ENCODE measurements at places on chromosomes 7 and 10.
A peak's percentile ranks its signal among the peaks of the same experiment; 100 is the strongest.

DNA sequence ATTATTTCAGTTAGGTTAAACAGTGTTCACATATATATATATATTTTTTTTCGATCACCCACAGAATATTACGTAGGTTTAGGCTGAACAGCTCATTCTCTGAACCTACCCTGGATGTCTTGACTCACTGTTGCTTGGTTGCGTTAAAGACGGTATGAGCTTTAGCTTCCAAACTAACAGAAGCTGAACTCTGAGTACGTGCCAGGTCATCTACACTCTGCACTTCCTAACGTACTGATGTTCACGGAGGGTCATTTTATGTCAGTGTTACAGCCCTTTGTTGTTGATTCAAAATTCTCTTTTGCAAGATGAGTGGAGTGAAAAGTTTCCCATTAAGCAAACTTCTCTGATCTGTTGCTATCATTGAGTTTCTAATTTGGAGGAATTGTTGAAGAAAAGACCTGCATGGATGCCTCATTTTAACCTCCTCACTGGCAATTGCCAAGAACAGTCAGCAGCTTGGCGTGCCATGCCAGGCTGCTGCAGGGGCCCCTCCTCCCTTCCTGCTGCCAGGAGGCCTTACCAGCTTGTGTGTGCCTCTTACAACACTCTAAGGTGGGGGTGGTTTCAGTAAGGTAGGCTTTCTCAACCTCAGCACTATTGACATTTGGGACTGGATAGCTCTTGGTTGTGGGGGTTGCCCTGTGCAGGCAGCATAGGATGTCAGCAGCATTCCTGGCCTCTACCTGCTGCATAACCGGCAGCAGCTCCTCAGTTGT, 44.3 kb downstream of the INSYN2A start:
- no peak for DNase-seq

- DNase-seq = no peak
Observed at GRCh38 chr7:7564323-7564780, 2.3 kb upstream of the MIOS start.

DNA sequence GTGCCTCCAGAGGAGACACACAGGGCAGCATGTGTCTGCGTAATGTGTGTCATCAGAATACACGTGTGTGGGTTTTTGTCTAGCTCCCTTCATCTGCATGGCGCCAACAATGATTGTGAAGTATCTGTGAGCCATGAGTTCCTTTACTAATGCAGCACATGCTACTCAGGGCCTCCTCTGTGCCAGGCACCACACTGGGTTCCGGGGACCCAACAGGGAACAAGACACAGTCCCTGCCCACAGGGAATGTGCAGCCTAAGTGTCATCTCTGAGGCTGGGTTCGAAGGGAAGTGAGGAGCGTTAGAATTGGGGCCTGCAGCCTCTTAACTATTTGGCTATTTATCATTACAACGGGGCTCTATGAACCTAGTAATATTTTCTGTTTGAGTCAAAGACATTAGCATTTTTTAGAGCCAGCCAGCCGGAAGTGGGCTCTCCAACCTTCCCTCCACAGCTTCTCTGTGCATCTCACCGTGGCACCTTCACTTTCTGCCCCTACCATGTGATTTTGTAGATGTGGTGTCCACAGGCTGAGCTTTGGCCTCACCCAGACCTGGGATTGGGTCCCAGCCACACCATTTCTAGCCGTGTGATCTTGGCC, 43.9 kb upstream of the SRGN start:
- peak; percentile 30 for DNase-seq

DNA sequence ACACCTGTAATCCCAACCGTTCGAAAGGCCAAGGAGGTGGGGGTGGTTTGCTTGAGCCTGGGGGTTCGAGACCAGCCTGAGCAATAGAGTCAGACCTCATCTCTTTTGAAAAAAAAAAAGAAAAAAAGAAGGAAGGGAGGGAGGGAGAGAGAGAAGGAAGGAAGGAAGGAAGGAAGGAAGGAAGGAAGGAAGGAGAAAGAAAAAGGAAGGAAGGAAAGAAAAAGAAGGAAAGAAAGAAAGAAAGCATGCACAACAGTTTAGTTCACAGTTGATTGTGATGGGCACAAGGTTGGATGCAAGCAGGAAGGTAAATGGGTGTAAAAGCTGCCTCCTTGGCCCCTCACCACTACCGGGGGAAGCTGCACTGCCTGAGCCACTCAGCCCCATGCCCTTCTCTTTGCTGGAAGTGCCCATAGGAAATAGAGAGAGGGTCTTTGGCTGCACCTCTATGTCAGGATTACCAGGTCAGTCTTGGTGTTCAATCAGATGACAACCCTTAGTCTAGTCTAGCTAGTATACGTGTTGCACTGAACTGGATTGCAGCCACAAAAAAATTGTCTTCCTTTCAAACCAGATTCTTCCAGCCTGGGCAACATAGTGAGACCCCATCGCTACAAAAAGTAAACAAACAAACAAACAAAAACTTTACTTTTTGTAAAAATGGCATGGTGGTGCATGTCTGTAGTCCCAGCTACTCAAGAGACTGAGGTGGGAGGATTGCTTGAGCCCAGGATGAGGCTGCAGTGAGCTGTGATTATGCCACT, 20.0 kb downstream of the MAP3K8 start:
- no peak for DNase-seq

DNA sequence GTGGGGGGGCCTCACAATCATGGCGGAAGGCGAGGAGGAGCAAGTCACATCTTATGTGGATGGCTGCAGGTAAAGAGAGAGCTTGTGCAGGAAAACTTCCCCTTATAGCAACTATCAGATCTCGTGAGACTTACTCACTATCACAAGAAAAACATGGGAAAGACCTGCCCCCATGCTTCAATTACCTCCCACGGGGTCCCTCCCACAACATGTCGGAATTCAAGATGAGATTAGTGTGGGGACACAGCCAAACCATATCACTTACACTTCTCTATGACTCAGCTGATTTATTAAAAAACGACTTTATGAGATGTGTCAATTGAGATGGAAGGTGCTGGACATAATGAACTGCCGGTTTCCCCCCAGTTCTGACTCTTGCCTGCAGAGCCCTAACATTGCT, 23.8 kb upstream of the CHN2 start:
- DNase-seq = no peak

DNA sequence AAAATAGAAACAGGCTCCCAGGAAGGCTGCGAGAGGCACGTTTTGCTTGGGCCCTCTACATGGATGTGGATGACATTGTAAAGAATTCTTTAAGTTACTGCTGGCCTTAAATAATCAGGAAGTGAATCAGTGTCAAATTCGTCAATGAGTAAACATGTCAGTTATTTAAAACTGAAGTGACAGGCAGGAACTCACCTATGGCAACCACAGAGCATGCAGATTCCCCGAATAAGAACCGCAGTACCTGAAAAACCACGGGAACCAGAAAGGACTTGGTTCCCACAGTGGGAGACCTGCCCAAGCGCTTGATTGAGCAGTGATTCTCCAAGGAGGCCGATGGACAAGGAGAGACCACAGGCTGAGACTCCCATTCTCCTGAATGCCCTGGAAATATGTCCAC, 351.2 kb upstream of the AKR1E2 start:
- no peak for DNase-seq

DNA sequence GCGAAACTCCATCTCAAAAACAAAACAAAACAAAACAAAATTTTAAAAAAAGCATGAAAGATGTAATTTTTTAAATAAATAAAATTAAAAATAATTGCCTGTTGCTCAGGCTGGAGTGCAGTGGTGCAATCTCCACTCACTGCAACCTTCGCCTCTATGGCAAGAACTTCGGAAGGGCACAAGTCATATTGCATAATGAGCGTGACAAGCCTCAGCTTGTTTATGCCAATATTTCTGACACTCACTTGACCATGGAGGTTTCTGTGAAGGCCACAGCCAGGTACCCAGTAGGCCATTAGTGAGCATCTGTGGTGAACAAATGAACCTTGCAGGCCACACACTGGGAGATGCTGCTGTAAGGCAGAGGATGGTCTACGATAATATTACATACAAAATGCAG, 106.1 kb upstream of the KMT2C start:
- no peak for DNase-seq

- no peak for DNase-seq
Observed at GRCh38 chr7:105454095-105454747, 65.5 kb upstream of the SRPK2 start.

DNA sequence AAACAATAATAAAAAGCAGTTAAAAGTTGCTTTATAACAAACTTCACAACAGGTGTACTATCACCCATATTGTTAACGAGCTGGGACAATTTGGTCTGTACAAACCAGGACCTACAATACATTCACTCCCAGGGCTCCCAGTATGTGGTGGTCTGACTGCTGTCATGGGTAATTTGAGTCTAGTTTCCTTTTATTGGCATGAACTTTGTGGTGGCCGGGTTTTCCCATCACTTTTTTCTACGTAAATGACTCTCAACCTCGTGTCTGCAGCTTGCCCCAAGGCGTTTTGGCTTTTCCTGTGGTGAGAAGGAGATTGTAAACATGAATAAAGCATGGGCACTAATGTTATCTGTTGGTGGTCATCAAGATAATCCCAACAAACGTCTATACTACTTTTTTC, 118.7 kb upstream of the CDK6 start:
- DNase-seq = peak; percentile 6

DNA sequence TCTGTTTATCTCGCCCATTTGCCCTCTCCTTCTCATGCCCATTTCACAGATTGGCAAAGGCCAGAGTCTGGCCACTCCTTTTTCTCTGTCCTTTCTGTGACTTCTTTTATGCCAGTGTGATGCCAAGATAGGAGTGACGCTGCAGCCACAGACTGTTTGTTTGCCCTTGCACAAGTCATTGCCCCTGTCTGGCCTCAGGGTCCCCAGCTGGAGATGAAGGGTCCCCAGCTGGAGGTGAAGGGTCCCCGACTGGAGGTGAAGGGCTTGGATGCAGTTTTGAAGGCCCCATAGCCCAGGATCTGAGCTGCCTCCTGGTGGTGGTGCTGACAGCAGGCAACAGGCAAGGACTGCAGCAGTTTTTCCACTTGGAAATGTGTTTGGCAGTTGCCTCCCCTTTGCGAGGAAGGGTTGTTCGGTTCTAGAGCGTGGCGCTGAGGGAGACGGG, 50.8 kb upstream of the SLC29A3 start:
- no peak for DNase-seq

DNA sequence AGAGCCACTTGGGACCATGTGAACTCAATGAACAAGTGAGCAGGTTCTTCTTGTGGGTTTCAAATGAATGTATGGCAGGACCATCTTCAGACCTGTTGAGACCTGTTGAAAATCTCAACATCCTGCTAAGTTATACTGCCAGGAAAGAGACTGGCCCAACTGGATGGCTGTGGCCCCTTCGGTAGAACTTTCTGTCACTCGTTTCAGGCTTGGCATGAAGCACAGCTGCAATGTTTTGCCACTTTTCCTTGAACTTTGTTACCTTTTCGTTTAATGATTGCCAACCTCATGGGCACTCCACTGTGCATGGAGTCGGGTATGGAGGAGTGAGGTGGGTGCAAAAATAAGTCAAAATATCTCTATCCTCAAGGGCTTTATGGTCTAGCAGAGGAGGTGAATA, 36.7 kb upstream of the SLC35B4 start:
- DNase-seq = no peak

DNA sequence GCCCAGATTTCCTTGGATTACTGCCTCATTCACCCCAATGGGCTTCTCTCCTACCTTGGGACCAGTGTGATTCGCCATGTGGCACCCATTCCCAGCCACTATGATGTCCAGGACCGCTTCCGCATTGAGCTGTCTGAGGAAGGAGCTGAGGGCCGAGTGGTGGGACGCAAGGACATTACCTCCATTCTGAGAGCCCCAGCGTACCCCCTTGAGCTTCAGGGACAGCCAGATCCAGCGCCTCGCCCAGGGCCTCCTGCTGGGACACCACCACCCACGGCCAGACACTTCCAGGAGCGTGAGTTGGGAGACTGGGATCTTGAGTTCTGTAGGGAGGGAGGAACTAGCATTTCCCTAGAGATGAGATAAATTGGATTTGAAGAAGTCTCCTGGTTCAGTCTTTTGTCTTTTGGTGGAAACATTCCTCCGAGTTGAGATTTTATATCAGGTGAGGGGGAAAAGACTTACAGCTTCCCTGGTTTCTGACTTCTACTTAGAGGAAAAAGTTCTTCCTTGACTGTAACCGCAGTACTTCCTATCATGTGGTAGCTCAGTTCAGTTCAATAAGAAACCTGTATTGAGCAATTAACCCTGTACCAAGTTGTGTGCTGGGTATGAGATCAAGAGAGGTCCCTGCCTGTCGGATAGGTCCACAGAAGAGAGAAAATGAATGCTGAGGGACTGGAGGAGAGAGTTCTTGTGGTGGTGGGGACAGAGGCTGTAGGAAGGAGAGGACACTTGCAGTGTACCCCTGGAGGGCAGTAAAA, 1.3 kb downstream of the MOSPD3 start:
- DNase-seq = no peak

DNA sequence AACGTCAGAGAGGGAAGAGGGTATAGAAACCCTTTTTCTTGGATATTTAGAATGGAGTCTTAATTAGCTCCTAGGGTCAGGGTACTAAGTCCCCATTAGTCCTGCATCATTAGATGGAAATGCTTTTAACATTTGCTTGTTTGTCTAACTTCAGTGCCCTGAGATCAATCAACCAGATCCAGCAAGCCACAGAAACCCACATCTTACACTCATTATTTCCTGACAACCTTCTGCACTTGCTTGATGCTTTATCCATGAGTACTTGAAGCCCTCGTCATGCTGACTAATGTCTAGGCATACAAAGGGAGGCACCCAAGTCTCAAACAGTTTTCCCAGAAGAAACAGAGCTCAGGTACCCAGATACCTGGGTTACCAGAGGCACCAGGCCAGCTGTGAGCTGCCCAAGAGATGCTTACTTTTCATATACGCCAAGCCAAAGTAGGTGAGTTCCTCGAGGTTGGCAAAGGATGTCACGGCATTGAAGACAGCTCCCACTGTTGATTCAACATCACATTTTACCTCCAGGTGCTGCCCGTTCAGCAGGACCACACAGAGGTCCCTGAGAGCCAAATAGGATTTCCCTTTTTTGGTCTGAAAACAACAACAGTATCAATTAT, 42.7 kb downstream of the FRMPD2 start:
- DNase-seq = peak; percentile 19

DNA sequence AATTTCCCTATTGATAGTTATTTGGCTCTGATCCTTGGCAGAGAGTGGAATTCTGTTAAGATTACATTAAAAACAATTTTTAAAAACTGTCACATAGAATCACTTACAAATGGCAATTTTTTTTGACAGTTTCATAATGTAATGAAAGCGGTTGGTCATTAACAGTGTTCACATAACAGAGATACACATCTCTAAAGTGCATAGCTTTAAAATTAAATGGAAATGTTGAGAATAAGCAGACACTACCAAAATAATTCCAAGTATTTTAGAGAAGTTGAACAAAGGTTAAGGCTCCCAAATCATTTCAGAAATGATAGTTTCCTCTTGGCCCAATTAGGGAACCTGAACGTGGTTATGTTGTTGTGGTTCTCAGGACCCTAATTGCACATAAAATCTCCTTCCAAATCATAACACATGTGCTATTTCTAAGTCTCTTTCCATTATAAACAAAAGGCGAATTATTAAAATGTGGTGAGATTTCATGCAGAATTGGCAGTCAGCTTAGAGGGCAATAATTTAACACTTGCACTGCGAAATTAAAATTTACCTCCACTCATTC, 528.9 kb upstream of the FZD8 start:
- DNase-seq = no peak

GRCh38 chr10:1516492-1517165, 220.7 kb downstream of the ADARB2 start:
- no peak for DNase-seq

Measured in GM13977 (cell line).